Naive thymus-derived CD8-positive, alpha-beta T cell (primary cell): ENCODE measurements at places on chromosomes 12 and 14.

- DNase-seq = no peak
Observed at GRCh38 chr12:68870443-68870842, 62.5 kb downstream of the MDM2 start.

- DNase-seq = no peak
Observed at GRCh38 chr12:11808931-11809330, 159.5 kb downstream of the ETV6 start.

GRCh38 chr14:65012353-65012752 lies 25.7 kb downstream of the FNTB start:
- no peak for DNase-seq

GRCh38 chr12:124295431-124296058 lies 652 bp downstream of the RFLNA start:
- no peak for DNase-seq

DNA sequence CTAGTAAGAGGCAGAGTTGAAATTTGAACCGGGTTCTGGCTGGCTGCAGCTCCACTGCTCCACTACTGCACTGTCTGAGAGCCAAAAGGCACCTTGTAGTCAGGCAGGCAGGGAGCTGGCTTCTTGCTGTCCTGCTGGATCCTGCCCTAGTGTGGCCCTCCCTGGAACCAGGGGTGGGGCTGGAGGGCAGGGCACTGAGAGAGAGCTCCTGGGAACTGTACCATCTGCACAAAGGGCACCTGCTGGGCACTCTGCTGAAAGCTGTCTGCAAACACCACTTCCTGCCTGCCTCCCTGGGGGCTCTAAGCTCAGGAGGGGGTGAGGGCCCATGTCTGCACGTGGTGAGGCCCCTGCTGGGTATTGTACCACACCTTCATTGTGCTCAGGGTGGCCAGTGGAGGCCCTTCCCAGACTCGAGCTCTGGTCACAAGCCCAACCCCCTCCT lies 19.0 kb upstream of the TCL1B start:
- DNase-seq = no peak

DNA sequence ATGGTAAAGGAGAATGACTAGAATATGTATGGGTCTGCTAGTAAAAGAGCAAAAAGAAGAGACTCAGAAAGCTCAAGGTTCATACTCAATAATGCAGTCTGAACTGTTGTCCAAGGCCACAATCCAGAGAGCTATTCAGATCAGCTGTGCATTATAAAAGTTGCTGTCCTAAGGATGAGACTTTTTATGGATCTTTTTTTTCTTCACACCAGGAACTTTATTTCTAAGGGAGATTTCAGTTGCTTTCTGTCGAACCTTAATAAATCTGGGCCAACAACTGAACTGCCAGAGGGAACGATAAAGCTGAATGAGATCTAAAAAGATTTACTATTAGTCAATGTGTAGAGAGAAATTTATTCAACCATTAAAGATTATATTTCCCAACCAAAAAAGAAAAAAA lies 948.3 kb upstream of the NOVA1 start:
- no peak for DNase-seq

- no peak for DNase-seq
Observed at GRCh38 chr12:115943310-115943629, 334.2 kb downstream of the MED13L start.
